ENCODE measurements at places on chromosomes 3 and 15. TPM values are rescaled to one million over a fixed set of nuclear protein-coding genes. Genes with fewer than 3 reads are reported as not detected.

DNA sequence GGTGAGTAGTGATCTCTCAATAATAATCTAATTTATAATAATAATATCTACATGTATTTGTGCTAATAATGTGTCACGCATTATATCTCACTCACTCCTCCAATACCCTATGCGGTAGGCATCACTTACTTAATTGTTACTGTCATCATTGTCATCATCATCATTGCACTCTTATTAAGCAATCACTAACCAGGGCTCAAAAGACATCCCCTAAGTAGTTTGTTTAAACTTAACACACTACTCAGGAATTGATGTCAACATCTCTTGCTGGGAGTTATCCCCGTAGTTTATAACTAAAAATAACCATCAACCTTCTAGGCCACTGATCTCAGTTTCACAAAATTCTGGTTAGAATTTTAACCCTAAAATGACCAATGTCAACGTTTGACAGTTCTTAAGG is 56.8 kb upstream of the ICE2 start:
- DNase-seq = no peak

DNA sequence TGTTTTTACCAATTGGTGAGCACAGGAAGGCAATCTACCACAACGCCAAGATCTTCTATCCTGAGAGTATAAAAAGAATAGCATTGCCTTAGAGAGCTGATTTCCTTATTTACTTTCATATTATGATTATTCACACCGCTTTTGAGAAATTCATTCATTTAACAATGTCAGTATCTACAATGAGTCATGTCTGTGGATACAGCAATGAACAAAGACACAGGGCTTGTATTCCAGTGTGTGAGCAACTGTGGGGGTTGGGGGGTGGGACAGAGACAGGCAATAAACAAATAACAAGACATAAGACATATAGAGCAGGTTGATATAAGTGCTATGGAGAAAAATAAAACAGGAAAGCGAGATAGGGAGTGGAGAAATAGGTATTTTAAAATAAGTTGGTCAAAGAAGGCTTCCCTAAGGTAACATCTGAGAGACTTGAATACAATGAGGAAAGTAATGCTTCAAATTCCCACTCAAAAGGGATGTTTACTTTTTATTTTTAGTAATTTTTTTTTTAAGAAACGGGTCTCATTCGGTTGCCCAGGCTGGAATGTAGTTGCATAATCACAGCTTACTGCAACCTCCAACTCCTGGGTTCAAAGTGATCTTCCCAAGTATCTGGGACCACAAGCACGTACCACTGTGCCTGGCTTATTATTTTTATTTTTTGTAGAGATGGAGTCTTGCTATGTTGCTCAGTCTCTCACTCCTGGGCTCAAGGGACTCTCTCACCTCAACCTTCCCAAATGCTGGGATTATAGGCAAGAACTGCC is 45.7 kb downstream of the PGBD4 start:
- no peak for DNase-seq

DNA sequence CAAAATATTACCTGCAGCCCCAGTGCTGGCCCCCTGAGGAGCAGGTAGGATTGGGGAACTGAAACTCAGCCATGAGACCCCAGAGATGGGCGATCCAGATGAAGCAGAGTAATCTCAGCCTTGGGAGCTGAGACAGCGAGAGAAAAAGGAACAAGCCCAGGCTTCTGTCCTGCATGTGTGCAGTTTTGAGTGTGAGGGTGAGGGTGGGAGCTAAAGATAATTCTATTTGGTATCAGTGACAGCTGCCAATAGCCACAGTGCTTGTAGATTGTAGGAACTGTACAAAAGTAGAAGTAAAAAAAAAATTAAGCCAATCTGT is 5.9 kb downstream of the ATP8B4 start:
- no peak for DNase-seq

DNA sequence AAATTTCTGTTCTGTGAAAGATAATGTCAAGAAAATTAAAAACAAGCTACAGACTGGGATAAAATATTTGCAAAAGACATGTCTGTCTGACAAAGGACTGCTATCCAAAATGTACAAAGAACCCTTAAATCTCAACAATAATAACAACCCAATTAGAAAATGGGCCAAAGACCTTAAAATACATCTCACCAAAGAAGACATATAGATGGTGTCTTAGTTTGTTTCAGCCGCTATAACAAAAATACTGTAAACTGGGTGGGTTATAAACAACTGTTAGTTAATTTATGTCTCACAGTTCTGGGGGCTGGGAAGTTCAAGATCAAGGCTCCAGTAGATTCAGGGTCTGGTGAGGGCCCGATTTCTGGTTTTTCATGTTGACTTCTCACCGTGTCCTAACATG is 106.2 kb upstream of the AGTR1 start:
- no peak for DNase-seq

GRCh38 chr3:53311882-53312281 is 35.5 kb downstream of the DCP1A start:
- no peak for DNase-seq

DNA sequence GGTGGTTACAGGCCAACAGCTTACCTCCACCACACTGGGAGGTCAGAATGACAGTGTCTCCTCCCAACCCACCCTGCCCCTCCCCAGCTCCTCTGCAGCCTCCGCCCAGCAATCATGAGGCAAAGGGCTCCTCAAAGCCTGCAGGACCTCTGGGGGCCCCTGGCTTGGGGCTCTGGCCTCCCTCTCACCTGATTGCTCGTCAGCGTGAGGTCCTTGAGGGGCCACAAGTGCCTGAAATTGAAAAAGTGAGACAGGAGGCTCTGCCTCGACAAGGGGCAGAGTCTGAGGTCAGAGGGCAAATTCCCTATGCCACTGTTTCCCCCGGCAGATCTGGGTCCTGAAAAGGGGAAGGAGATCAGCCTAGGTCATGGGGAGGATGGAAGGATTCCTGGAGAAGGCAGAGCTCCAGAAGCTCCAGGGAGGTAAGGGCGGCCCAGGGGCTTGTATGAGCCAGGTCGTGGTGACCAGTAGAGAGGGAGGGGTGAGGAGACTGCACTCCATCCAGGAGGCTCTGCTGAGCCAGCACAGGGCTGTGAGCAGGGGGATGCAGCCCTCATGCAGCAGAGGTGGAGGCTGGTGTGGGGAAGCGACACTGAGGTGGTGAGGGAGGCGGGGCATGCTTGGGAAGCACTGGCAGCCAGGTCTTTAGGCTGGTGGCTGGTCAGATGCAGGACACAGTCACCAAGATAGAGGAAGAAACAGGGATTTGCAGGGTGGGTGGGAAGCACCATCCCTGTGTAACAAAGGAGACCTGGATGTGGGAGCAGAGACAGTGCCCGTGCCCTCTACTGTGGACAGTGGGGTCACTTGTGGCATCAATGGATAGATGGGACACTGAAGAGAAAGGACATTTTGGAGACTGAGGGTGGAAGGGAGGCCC is 20.1 kb downstream of the ALS2CL start:
- DNase-seq = no peak

- no peak for DNase-seq
These were observed 6.9 kb downstream of the KIF7 start for GRCh38 chr15:89648106-89649012.

DNA sequence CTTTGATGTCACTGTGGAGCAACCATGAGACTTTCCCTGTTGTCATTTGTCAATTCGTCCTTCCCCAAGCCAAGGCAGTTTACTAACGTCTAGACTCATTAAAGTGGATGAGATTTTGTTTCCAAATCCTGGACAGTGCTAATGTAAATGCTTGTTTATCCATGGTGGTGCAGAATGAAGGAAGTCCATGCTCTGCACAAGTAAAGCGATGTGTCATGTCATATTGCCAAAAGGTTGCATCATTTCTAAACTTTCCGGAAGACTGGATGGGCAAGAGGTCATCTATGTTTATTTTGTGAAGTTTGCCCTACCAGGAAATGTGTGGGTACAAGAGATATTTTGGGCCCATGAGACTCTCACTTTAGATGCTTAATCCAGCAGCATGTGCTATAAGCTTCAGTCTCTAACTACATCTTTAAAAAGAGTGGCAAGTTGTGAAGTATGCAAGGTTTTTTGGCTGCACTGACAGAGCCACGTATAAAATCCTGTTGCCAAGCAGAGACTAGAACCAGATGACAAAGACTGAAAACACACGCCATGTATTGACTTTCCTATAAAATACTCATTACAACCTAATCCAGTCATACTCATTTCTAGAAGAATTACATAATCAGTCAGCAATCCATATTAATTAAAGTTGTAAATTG is 72.1 kb upstream of the FNDC3B start:
- no peak for DNase-seq

DNA sequence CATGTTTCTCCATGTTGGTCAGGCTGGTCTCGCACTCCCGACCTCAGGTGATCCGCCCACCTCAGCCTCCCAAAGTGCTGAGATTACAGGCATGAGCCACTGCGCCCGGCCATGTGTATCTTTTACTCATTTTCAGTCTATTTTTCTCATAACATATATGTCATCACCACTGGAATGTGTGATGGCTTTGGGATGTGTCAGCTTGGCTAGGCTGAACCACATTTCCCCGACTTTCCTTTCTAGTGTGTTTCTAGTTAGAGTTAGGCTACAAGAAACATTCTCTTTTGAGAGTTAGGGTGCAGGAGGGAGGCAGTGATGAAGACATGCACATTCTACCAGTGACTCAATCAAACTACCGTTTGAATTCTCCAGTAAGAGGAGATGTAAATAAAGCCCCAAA is 444.9 kb upstream of the THBS1 start:
- no peak for DNase-seq

GRCh38 chr15:72227192-72227586 is 3.8 kb downstream of the PKM start:
- no peak for DNase-seq

DNA sequence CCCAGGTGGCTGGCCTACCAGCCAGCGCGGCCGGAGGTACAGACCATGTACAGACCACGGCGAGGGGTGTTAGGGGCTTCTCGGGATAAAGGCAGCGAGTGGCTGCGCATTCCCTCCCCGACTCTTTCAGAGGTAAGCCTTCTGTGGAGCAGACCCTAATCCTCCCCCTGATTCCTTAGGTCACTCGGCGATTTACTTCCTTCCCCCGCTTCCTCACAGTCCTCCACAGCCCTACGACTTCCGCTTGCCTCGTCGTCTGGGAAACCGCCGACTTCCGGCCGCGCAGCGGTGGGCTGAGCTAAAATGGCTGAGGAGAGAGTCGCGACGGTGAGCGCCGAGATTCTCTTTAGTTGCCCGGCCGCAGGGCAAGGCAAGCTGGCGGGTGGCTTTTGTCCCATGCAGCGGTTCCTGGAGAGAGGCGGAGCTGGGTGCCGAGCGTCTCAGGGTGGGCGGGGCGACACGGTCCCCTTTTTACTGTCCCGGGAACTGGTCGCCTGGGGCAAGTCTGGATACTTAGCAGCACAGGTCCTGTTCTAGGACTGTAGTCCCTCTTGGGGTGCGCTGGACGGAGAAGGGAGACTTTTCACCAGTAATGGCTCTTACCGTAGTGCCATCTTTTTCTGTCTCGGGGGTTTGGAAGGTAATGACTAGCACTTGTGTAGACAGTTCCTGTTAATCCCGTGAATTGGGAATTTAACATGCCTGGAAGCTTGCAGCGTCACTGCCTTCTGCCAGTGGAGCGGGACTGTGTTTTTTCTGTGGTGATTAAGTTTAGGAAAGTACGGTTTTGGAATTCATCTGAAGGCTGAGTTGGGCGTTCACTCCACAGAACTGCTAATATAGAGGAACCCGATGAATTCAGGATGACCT is at the start of the genes BBS4 and HIGD2B:
BBS4 (plus strand) TSS at position 283 of the 870 bp plus-strand sequence; CDS start at position 304, 21 bp downstream.
HIGD2B (minus strand) TSS at position 258 of the 870 bp plus-strand sequence. CDS start 9,808 bp downstream, outside the sequence.
- DNase-seq = peak; percentile 91

DNA sequence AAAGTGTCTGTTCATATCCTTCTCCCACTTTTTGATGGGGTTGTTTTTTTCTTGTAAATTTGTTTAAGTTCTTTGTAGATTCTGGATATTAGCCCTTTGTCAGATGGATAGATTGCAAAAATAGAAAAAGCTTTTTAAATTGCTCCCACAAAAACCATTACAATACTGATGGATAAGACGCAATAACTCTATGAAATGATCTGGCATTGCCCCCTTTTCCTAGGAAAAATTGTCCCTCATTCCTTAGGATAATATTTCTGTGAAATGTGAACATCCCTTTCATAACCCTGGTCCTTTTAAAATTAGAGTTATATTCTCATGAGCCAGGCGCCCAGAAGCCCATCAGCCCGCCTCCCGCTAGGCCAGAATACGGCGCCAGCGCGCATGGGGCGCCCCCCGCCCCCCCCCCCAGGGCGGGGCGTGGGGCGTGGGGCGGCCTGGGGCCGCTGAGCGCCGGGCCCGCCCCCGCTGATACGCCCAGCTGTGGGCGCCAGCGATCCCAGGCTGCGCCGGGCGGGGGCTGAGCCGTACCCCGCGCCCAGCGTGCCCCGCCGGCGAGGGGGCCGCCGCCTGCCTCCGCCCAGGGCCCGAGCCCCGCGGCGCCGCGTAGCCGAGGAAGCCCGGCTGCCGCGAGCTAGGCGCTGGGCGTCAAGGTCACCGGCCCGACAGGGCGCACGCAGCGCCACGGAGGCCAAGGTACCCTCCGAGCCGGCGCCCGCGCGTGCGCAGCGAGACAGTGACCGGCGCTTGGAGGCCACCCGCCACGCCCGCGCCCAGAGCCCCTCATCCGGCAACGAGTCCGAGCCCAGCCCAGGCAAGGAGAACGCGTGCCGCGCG is 11.1 kb upstream of the ROPN1B start:
- DNase-seq = no peak

GRCh38 chr3:46098319-46098761 is 71.1 kb upstream of the XCR1 start:
- no peak for DNase-seq

Gene PCSK6
- total RNA-seq = 14.5 TPM

Gene SAMD7
- total RNA-seq = not detected

Gene HIGD2B
- not detected for total RNA-seq

Gene FOXL2
- not detected for total RNA-seq

Gene ALAS1
- total RNA-seq = 144 TPM
